Renal pelvis (tissue), 12 donors: ENCODE measurements at places on chromosomes 3 and 15. TPM values are rescaled to one million over a fixed set of nuclear protein-coding genes. Genes with fewer than 3 reads are reported as not detected.

Gene SYNPR
- 0.09 TPM for polyA plus RNA-seq

Gene CDC25A
- polyA plus RNA-seq, result 12.2 TPM

Gene CAMK2N2
- not detected for polyA plus RNA-seq

Gene ZNF385D
- polyA plus RNA-seq, result 15.9 TPM

Gene SLC9C1
- 0.48 TPM for polyA plus RNA-seq

Gene NPAP1
- 2.2 TPM for polyA plus RNA-seq

Gene RLBP1
- polyA plus RNA-seq, result not detected

Gene COMMD4
- 106 TPM for polyA plus RNA-seq

Gene HIGD2B
- polyA plus RNA-seq, result not detected

Gene FSIP1
- polyA plus RNA-seq, result 2.7 TPM

Gene CAND2
- polyA plus RNA-seq, result 10.2 TPM

Gene GOLGA8N
- 29.3 TPM for polyA plus RNA-seq

Gene SLITRK3
- polyA plus RNA-seq, result 0.25 TPM

Gene AQP9
- 0.09 TPM for polyA plus RNA-seq

Gene THUMPD3
- polyA plus RNA-seq, result 70.4 TPM

Gene TJP1
- polyA plus RNA-seq, result 174 TPM

Gene COL8A1
- 4.0 TPM for polyA plus RNA-seq

Gene SETMAR
- 31.3 TPM for polyA plus RNA-seq
